Sigmoid colon (tissue), 7 donors: ENCODE measurements at places on chromosomes 6 and 20. TPM values are rescaled to one million over a fixed set of nuclear protein-coding genes. Genes with fewer than 3 reads are reported as not detected.
A peak's percentile ranks its signal among the peaks of the same experiment; 100 is the strongest.

DNA sequence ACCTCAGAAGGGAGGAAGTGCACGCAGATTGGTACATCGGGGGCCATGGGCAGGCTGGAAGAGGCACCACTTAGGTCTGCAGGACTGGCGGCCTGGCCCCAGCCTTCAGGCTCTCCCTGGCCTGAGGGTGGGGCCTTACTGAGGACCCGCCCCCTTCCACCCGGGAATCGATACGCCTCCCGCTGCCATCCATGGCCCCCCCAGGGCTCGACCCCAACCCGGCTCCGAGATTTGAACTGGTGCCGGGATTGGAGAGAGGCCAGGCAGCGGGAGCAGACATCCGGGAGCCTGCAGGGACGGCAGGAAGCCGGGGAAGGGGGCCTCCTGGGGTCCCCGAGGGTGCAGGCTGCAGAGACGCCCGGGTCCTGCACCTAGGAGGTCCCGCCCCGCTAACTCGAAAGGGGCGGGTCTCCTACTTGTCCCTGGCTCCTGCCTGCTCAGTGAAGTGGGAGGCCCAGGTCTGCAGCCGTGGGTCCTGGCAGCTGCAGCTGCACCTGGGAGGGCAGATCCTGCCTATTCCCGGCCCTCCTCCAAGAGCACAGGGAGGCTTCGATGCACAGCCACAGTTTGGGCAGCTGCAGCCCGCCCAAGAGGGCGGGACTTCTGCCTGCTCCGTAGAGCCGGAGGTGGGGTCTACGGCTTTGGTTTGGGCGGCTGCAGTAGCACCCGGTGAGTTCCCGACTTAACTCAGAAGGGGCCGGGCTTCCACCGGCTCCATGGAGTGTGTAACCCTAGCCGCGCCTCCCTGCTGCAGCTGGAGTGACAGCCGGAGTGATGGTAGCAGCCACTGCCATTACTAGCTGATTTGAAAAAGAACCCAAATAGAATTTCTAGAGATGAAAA, 35.2 kb upstream of the TBC1D22B start:
- peak overlapping the region; percentile 17 for H3K27ac ChIP-seq
- peak overlapping the region; percentile 37 for H3K4me3 ChIP-seq
- no peaks in the 10 kb centered on the region for H3K36me3 ChIP-seq
- no peaks in the 10 kb centered on the region for H3K27me3 ChIP-seq
- H3K4me1 ChIP-seq: peaks cover 5% of the 10 kb centered on the region

- no peak for DNase-seq
- H3K4me1 ChIP-seq: peaks cover 7% of the 10 kb centered on the region
- H3K27ac ChIP-seq: no peak overlapping the region
- H3K4me3 ChIP-seq: no peak overlapping the region
- H3K36me3 ChIP-seq: no peaks in the 10 kb centered on the region
Observed at GRCh38 chr6:98014442-98015201, 731.6 kb upstream of the MMS22L start.

GRCh38 chr6:22239261-22239921, 57.4 kb downstream of the PRL start:
- H3K27me3 ChIP-seq: no peaks in the 10 kb centered on the region
- H3K4me3 ChIP-seq: no peak overlapping the region
- H3K27ac ChIP-seq: no peak overlapping the region
- H3K4me1 ChIP-seq: no peaks in the 10 kb centered on the region

DNA sequence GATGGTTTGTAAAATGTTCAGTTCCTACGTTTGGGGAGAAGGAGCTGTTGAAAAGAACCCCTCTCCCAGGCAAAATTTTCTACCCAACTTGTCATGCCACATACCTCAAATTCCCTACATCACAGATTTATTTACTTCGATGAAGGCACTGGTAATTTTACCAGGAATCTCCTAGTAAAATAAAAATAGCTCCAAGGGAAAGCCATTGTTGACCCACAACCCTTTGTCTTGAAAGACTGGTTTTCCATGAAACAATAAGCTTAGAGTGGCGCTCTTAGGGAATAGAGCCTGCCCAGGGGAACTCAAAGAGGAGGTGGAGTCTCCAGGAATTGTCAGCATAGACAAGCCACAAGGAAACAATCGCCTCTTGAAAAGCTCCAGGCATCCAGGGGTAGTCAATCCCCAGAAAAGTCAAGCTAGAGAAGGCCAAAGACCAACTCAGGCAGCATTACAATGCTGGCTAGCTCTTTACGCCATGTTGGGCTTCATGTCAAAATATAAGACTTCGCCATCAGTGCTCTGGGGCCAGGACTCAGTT, 99.2 kb upstream of the RREB1 start:
- no peaks in the 10 kb centered on the region for H3K4me1 ChIP-seq
- DNase-seq: no peak
- H3K27ac ChIP-seq: no peak overlapping the region
- no peaks in the 10 kb centered on the region for H3K27me3 ChIP-seq
- no peaks in the 10 kb centered on the region for H3K36me3 ChIP-seq

Gene MYMX
- not detected for polyA plus RNA-seq

GRCh38 chr6:141667580-141668309, 465.0 kb upstream of the GJE1 start:
- no peak overlapping the region for H3K27ac ChIP-seq

DNA sequence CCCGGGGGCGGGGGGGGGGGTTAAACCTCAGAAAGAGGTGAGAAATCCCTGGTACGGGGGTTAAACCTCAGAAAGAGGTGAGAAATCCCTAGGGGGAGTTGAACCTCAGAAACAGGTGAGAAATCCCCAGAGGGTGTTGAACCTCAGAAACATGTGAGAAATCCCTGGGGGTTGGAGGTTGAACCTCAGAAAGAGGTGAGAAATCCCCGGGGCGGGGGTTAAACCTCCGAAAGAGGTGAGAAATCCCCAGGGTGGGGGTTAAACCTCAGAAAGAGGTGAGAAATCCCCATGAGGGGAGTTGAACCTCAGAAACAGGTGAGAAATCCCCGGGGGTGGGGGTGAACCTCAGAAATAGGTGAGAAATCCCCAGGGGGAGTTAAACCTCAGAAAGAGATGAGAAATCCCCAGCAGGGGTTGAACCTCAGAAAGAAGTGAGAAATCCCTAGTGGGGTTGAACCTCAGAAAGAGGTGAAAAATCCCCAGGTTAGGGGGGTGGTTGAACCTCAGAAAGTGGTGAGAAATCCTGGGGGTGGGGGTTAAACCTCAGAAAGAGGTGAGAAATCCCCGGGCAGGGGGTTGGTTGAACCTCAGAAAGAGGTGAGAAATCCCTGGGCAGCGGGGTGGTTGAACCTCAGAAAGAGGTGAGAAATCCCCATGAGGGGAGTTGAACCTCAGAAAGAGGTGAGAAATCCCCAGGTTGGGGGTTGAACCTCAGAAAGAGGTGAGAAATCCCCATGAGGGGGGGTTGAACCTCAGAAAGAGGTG, 87.4 kb downstream of the PLG start:
- H3K4me1 ChIP-seq: peaks cover 6% of the 10 kb centered on the region
- no peak overlapping the region for H3K4me3 ChIP-seq
- H3K27ac ChIP-seq: no peak overlapping the region
- no peaks in the 10 kb centered on the region for H3K36me3 ChIP-seq

- no peaks in the 10 kb centered on the region for H3K4me1 ChIP-seq
- H3K27me3 ChIP-seq: no peaks in the 10 kb centered on the region
- no peaks in the 10 kb centered on the region for H3K36me3 ChIP-seq
- no peak overlapping the region for H3K27ac ChIP-seq
- no peak overlapping the region for H3K4me3 ChIP-seq
- no peak for DNase-seq
Observed at GRCh38 chr6:127058936-127059335, 59.5 kb upstream of the RSPO3 start.

Gene TUBB2B
- 11.2 TPM for polyA plus RNA-seq

DNA sequence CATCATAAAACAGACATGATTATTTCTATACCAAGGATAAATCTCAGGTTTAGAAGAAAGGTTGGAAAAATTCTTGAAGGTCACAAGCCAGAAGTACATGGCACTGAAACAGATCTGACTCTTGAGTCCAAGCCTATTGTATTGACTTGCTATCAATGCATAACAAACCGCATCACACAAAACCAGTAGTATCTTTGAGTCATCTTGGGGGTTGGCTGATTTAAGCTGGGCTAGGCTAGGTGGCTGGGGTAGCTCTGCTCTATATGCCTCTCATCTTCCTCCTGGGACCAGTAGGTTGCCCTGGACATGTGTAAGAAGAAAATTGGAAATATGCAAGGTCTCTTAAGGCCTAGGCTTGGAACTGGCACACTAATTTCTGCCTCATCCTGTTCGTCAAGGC, 37.0 kb upstream of the RAB23 start:
- no peak for DNase-seq
- H3K27me3 ChIP-seq: no peaks in the 10 kb centered on the region
- no peak overlapping the region for H3K4me3 ChIP-seq
- peak overlapping the region; percentile 89 for H3K27ac ChIP-seq
- H3K4me1 ChIP-seq: no peaks in the 10 kb centered on the region
- no peaks in the 10 kb centered on the region for H3K36me3 ChIP-seq

Gene HM13
- 188 TPM for polyA plus RNA-seq

Gene PDYN
- not detected for polyA plus RNA-seq

DNA sequence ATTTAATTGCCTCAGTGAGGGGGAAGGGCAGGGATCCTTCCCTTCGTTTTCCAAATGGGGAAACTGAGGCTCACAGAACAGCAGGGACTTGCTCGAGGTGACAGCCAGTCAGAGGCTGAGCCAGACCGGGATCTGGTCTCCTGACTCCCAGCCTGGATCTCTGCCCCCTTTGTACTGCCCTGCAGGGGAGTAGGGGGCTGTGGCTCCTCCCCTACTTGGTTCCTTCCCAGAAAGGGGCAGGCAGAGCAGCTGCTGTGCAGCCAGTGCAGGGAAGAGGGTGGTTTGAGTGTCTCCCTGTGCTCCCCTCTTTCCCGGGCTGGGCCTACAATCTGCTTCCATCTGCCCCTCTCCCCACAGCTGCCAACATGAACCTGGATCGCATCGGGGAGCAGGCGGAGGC, 37.6 kb downstream of the UQCC2 start:
- peaks cover 5% of the 10 kb centered on the region for H3K4me1 ChIP-seq
- no peaks in the 10 kb centered on the region for H3K27me3 ChIP-seq
- no peak for DNase-seq
- no peak overlapping the region for H3K4me3 ChIP-seq
- peaks cover 8% of the 10 kb centered on the region for H3K36me3 ChIP-seq

DNA sequence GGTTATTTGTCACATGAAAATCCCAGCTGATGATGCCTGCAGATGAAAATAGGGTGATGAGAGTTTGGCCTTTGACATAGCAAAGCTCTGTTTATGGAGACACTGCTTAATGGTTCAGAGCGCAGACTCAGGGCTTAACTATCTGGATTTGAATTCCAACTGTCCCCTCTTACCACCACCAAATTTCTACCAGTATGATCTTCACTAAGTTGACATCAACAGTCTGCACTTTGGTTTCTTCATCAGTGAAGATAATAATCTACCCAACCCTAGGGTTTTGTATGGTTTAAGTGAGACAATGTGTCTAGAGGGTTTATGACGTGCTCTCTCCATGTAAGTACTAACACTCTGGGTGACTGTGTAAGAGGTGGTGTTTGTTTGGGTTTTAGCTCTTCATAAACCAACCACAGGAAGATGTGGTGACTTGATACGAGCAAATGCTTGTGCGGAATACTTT, 151.4 kb upstream of the TNFAIP3 start:
- H3K27me3 ChIP-seq: no peaks in the 10 kb centered on the region
- DNase-seq: no peak
- no peak overlapping the region for H3K4me3 ChIP-seq

- no peak overlapping the region for H3K27ac ChIP-seq
- peaks cover 35% of the 10 kb centered on the region for H3K27me3 ChIP-seq
- DNase-seq: peak; percentile 84
- peaks cover 10% of the 10 kb centered on the region for H3K4me1 ChIP-seq
- H3K36me3 ChIP-seq: no peaks in the 10 kb centered on the region
- H3K4me3 ChIP-seq: peak overlapping the region; percentile 14
Observed at GRCh38 chr20:32031007-32031958, 20.8 kb upstream of the HCK start.

- DNase-seq: no peak
- no peaks in the 10 kb centered on the region for H3K27me3 ChIP-seq
Observed at GRCh38 chr6:79455446-79455845, 81.8 kb downstream of the LCA5 start.

GRCh38 chr20:46351357-46352058, 43.2 kb upstream of the CDH22 start:
- no peak overlapping the region for H3K27ac ChIP-seq
- DNase-seq: no peak
- H3K36me3 ChIP-seq: no peaks in the 10 kb centered on the region

- no peaks in the 10 kb centered on the region for H3K4me1 ChIP-seq
- no peak overlapping the region for H3K4me3 ChIP-seq
- no peaks in the 10 kb centered on the region for H3K27me3 ChIP-seq
Observed at GRCh38 chr6:43718387-43719105, 31.0 kb upstream of the MRPS18A start.

- H3K27ac ChIP-seq: no peak overlapping the region
- no peaks in the 10 kb centered on the region for H3K4me1 ChIP-seq
- H3K36me3 ChIP-seq: no peaks in the 10 kb centered on the region
- no peak overlapping the region for H3K4me3 ChIP-seq
- DNase-seq: no peak
- H3K27me3 ChIP-seq: no peaks in the 10 kb centered on the region
Observed at GRCh38 chr6:147874322-147874721, 365.8 kb downstream of the SAMD5 start.

- H3K27me3 ChIP-seq: peaks cover 25% of the 10 kb centered on the region
- H3K4me1 ChIP-seq: peaks cover 19% of the 10 kb centered on the region
- DNase-seq: peak; percentile 61
- H3K36me3 ChIP-seq: no peaks in the 10 kb centered on the region
- no peak overlapping the region for H3K4me3 ChIP-seq
Observed at GRCh38 chr20:3661814-3662665, 1.2 kb downstream of the GFRA4 start.

Gene ARG1
- 1.2 TPM for polyA plus RNA-seq

DNA sequence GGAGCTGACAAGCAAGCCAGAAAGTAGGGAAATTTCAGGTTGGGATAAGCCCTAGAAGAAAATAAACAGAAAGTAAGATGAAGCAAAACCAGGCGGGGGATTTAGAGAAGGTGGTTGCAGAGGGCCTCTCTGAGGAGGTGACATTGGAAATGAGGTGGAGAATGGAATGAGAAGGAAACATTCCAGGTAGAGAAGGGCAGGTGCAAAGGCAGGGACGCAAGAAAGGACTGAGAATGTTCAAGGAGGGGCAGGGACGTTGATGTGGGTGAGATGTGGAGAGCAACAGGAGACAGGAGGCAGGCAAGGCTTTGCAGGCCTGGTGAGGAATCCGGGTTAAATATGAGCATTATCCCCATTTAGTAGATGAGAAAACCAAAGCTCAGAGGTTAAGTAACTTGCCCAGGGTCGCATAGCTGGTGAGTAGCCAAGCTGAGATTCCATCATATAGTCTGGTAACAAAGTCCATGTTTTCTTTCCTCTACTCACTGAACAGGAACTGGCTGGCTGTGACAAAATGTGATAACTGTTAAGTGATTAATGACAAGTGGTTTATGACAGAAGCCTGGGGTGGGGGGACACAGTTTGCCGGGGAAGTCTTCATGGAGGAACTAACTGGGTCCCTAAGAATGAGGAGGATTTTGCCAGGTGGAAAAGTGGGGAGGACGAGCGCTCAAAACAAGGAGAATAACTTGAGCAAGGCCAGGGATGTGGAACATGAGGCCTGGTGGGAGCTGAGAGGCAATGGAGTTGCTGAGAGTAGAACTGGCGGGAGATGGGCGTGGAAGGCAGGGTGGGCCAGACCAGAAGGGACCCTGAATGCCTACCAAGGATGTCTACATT, 32.6 kb downstream of the MRPL14 start:
- no peak overlapping the region for H3K4me3 ChIP-seq
- peaks cover 3% of the 10 kb centered on the region for H3K36me3 ChIP-seq
- no peaks in the 10 kb centered on the region for H3K4me1 ChIP-seq
